ENCODE measurements at places on chromosomes 5 and 9. TPM values are rescaled to one million over a fixed set of nuclear protein-coding genes. Genes with fewer than 3 reads are reported as not detected.
A peak's percentile ranks its signal among the peaks of the same experiment; 100 is the strongest.

UGT3A2 gene
- 0.83 TPM for polyA plus RNA-seq

TRIM36 gene
- 2.2 TPM for polyA plus RNA-seq

STOM gene
- 72.6 TPM for polyA plus RNA-seq

PRRX2 gene
- 2.9 TPM for polyA plus RNA-seq

CTXN3 gene
- 1.2 TPM for polyA plus RNA-seq

FOXD4L5 gene
- polyA plus RNA-seq: 1.1 TPM

IQGAP2 gene
- polyA plus RNA-seq: 6.6 TPM

GALNT12 gene
- 2.6 TPM for polyA plus RNA-seq

RNF183 gene
- polyA plus RNA-seq: not detected

SPATA31D4 gene
- polyA plus RNA-seq: not detected

SLC6A19 gene
- polyA plus RNA-seq: not detected

DNA sequence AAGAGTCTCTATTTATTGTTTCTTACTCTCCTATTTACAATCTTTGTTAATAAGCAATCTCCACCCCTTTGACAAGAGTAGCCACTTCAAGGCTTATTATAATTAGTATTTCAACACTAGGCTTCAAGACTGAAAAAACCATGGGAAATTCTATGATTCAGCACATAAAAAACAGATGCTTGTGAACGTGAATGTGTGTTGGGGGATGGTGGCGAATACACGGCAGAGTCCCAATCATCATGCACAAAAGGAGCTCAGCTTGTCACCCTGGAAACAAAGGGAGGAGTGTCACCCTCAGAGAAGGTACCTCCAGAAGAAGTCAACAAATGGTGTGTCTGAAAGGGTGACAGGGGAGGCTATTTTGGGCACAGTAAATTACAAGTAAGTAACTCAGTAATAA, 157.2 kb upstream of the RETREG1 start:
- DNase-seq: no peak

GRCh38 chr9:18215626-18216025, 258.3 kb upstream of the ADAMTSL1 start:
- DNase-seq: no peak

DNA sequence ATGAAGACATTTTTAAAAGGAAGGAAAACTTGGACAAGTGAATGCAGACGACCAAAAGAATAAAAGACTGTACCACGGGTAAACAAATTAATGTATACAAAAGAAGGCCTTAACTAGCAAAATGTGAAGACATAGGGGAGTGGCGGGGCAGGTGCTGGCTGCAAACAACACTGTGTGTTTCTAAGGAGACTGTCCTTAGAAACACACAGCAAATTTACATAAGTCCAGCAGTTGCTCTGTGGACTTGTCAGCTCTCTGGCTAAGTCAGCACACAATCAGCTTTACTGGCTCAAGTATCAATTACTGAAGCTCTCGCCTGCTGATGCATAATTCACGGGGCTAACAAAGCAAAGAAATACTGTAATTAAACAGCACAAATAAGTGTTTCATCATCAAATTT, 24.8 kb downstream of the PTBP3 start:
- DNase-seq: peak; percentile 30

- no peak for DNase-seq
Measured at GRCh38 chr5:74679966-74680365, 5.1 kb upstream of the HEXB start.

DNA sequence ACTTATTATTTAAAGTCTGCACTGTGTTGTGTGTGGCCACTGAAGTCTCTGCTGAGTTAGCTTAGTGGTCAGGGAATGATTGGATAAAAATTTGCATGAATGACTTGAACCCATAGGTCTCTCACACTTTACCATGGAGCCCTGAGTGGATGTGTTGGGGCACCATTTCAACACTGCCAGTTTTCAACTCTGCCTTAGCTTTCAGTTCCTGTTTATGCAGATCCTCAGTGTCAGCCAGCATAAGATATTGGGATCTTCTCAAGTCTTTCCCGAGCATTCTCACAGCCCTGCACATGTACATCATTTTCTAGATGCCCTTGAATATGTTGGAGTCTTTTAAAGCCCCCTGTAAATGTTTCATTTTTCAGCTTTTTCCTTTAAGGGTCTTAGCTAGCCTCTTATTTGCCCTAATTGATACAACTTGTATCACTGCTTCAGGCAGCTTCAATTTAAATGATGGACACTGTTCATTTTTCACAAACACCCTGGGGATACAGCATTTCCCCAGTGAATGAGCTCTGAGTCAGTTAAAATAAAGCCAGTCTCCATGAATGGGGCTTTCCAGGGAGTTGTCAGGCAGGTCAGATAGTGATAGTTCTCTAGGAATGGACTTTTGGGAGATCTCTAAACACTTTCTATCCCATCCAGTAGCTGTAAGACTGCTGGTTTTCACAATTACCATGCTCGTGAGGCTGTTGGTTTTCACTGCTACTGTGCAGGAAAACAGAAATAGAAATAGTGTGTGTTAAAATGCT, 211.9 kb upstream of the PAPPA start:
- no peak for DNase-seq

DNA sequence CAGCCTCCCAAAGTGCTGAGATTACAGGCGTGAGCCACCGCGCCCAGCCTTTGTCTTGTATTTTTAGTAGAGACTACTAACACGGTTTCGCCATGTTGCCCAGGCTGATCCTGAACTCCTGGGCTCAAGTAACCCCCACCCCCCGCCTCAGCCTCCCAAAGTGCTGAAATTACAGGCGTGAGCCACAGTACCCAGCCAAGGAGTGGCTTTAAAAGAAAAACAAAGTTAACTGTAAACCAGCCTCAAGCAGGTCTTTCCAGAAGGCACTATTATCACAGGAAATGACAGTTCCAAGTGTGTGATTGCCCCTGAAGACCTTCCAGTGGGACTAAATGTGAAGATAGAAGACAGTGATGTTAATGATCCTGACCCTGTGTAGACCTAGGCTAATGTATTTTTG, 31.1 kb downstream of the SIL1 start:
- no peak for DNase-seq

GRCh38 chr5:83955916-83956315, 235.3 kb upstream of the HAPLN1 start:
- DNase-seq: no peak

GRCh38 chr9:82761027-82761426, 301.9 kb downstream of the RASEF start:
- no peak for DNase-seq

DNA sequence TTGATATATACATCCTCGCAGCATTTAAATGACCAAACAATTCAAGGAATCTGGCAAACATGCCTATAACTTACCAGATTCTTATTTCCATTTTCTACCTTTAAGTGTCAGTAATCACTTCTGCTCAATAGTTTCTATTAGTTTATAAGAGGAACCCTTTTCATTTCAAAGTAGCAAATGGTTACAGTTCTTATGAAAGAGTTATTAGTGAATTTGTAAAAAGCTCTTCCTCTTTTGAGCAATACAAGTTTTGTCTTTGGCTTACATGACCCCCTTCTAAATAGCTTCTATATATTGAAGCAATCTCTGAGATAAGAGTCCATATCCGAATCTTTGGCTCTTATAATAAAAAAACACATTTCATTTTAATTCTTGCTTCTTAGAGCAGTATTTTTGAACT, 42.0 kb downstream of the ELL2 start:
- no peak for DNase-seq

DNA sequence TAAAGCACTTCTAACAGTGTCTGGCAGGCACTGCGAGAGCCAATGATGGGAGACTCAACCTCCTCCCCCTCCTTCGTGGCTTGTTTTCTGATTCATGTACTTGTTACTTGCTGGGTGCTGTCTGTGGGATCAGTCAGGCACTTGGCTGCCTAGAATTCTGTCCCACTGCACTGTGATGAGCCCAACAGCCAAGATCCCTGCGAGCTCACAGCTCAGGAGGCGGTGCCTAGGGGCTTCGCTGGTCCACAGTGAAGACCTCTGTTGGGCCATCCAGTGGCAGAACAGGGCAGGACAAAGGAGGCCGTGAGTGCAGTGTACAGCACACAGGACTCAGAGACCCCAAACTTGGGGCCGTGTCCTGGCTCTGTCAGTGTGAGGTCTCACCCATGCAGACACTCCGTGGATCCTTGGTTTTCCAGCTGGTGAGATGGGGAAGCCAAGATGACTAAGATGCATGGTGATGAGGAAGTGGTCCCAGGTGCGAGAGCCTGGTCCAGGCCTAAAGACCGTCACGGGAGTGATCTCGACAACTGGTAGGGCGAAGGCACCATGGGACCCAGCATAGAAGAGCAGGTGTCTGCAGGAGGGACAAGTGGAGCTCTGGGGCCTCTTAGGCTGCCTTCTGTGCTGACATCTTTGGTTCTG, 19.5 kb downstream of the MYMK start:
- no peak for DNase-seq

- no peak for DNase-seq
Measured at GRCh38 chr5:80246995-80247729, 8.7 kb downstream of the SERINC5 start.

- DNase-seq: peak; percentile 64
Measured at GRCh38 chr5:97576956-97577355, 393.9 kb upstream of the RIOK2 start.

- DNase-seq: no peak
Measured at GRCh38 chr9:87309236-87309635, 188.4 kb upstream of the DAPK1 start.

- no peak for DNase-seq
Measured at GRCh38 chr9:99433555-99433954, 211.5 kb downstream of the SEC61B start.

GRCh38 chr5:150573216-150573615, 65.3 kb downstream of the NDST1 start:
- DNase-seq: no peak

DNA sequence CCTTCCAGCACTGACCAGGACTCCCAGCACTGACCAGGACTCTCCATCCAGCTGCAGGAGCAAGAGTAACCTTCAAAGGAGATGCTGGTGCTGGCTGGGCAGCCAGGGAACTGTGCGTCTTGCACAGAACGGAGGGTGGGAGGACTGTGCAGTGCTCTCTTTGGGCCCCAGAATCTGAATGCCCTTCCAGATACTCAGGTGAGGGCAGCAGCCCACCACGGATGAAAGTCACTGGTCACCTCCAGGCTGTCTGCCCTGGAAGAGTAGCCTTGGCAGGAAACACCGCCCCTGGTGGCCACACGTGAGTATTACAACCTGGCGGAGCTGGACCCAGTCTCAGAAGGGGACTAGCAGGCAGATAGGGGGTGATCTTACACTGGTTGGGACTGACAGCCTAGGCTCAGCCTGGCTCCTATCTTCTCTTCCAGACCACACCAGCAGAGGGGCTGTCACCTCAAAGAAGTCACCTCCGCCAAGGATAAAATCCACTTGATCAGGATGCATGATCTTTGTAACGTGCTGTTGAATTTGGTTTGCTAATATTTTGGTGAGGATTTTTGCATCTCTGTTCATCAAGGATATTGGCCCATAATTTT, 4.8 kb upstream of the SARDH start:
- peak; percentile 73 for DNase-seq

GRCh38 chr5:115549154-115549553, 4.6 kb upstream of the FEM1C start:
- no peak for DNase-seq

DNA sequence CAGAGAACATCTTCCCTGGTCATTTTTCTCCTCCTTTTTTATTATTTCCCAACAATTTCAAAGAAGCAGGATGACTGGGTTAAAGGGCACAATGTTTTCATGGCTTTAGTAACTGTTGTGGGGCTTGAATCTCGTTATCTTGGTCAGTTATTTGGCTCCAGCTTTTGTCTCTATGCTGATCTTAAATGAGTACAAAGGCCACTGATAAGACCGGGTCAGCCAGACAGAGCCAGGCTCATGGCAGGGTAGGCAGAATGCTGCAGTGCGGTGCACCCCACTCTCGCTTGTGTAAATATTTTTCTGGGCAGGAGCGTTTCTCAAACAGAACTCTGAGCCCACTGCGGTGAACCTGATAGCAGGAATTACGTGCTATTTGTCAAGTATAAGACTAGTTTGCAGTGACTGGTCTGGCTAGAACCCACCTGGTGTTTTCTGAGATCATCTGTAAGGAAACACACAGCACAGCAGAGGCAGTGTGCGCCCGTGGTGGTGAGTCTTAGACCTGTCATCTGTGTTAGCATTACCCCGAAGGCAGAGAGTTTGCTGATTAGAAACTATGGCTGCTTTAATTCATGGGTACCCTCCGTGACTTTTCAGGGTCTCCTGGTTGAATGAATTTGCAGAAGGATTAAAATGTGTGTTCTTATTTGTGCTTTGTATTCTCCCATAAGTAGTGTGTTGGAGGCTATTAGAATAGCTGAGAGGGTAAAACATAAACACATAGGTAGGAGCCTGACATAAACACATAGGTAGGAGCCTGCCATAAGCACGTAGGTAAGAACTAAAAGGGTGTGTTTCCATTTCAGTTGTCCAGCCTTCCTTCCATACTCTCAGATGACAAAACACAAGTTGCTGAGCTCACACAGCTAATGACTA, 158.6 kb upstream of the DMRT1 start:
- DNase-seq: no peak

GRCh38 chr5:171615705-171616640, 169.6 kb upstream of the SMIM23 start:
- DNase-seq: no peak

- DNase-seq: no peak
Measured at GRCh38 chr9:107807183-107807582, 317.6 kb upstream of the KLF4 start.

GRCh38 chr9:108515856-108516255, 339.9 kb downstream of the ACTL7B start:
- no peak for DNase-seq

DNA sequence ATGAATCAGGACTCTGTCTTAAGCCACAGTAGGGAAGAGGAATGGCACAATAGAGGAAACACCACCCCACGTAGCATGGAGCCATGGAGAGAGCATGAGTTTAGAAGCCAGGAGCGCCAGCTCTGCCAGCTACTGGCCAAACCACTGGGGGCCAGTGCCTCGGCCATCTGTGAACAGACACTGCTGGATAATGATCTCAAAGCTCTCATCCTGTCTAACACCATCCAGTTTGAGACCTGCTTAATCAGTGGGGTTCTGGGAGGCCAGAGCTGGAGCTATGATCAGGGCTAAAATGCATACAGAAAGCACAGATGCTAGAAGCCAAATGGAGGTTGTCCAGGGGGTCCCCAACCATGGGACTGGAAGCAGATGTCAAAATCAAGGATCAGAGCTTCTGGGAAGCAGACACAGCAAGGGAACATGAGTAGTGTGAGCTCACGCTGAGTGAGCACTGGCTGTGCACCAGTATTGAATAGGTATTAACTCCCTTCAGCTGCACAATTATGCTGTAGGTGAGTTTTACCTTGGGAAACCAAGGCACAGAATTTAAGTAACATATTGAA, 92.7 kb downstream of the KCNIP1 start:
- no peak for DNase-seq

GRCh38 chr5:72558046-72558336, 50.8 kb upstream of the ZNF366 start:
- DNase-seq: no peak
